ENCODE measurements at places on chromosomes 12 and 14. TPM values are rescaled to one million over a fixed set of nuclear protein-coding genes. Genes with fewer than 3 reads are reported as not detected.

The DEGS2 gene
- total RNA-seq = 0.10 TPM

The PDE3A gene
- 59.4 TPM for total RNA-seq

The CLEC12A gene
- total RNA-seq = 5.0 TPM

DNA sequence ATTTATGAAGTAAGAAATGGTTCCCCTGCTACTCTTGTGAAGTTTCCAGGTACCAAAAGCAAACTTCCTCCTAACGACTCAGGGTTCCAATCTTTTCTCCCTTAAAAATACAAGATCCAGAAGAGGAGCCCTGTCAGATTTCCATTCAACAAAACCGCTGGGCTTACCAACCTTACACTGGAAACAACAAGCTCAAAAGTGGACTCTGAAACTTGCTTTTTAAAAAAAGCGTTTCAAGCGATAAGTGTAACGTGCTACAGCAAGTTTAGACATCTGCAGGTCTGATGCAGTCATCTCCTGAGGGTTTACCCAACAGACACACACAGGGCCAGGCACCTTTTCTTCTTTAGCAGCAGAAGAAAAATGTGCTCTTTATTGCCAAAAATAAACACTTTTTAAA, 6.9 kb upstream of the CREBL2 start:
- DNase-seq = no peak

DNA sequence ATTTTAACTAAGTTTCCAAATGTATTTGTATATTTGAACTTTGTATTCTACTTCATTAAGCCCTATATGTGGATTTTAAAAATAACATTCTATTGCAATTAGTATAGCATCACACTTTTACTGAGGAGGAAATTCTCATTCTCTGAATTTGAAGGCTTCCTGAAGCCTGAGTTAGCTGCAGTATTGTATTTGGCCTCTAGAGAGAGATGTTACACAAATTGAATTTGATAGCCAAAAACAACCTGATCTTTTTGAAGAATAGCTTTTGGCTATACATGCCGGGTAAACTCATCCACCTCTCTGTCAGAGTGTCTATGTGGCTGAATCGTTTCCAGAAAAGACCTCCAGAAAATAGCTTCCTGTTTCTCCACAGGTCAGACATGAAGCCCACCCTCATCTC, 316.5 kb upstream of the OR4E1 start:
- no peak for DNase-seq

GRCh38 chr12:31958569-31959160, 550 bp upstream of the RESF1 start:
- no peak for DNase-seq

GRCh38 chr12:127295630-127296029, 971.3 kb upstream of the TMEM132C start:
- DNase-seq = no peak

DNA sequence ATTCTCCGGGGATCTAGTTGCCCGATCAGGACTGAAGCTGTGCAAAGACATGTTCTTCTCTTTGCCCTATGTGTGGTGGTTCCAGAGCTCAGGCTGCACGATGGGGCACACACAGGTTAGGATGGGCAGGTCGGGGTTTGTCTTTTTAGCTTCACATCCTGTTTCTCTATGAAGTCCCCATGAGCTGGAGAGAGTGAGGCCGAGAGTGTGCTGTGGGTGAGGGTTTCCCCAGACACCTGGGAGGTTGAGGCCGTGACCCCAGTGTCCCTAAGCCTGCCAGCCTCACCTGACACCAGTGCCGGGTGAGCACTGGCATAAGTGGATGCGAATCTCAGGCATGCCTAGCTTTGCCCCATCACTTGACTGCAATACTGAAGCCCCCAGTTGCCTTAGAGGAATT, 32.9 kb upstream of the IGF1 start:
- DNase-seq = no peak

GRCh38 chr14:72904840-72905561, 11.1 kb upstream of the DPF3 start:
- DNase-seq = no peak

GRCh38 chr12:13435235-13435933, 238.9 kb downstream of the EMP1 start:
- DNase-seq = no peak

- DNase-seq = no peak
Measured at GRCh38 chr14:89900802-89901201, 53.7 kb downstream of the EFCAB11 start.

GRCh38 chr14:99961826-99962518, 103.2 kb upstream of the EVL start:
- no peak for DNase-seq

DNA sequence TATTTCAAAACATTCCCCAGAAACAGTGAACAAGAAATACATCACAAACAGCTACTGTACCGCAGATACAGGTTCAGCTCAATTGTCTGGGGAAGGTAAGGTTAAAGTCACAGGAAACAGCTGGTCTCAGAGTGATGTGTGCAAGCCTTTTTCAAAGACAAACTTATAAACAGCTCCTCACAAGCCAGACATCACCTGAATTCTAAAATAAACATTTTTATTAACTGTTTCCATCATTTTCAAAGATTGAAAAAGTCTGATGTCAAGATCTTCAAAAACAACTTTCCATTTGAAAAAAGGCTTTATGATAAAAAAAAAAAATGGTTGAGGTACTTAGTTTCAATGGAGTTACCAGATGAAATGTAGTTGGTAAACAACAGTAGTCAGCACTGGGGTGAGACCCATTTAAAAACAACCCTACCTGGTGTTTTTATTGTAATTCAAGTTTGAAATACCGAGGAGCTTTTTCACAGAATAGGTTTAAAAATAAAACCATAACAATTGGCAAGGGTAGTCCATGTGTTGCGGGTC, 4.0 kb downstream of the BTG1 start:
- DNase-seq = no peak

- no peak for DNase-seq
Measured at GRCh38 chr12:64525461-64526160, 73.7 kb downstream of the TBK1 start.

GRCh38 chr12:50088577-50089335, 3.6 kb downstream of the SMARCD1 start:
- no peak for DNase-seq

DNA sequence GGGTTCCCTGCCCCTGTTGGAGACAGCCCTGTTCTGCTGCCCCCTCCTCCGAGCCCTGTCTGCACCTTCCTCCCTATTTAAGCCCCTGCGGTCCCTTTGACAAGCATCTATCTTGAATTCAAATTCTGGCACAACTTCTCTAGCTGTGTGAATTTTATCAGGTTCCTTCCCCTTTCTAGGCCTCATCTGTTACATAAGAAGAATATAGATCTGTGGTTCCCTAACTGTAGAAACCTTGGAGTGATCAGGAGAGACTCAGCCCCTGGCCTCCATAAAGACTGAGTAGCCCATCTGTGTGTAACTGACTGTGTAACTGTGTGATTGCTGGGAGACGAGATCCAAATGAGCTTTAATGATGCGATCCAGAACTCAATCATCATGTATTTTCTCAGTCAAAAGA, 13.0 kb upstream of the RACGAP1 start:
- DNase-seq = no peak
